ENCODE measurements at places on chromosomes 1 and 21.

DNA sequence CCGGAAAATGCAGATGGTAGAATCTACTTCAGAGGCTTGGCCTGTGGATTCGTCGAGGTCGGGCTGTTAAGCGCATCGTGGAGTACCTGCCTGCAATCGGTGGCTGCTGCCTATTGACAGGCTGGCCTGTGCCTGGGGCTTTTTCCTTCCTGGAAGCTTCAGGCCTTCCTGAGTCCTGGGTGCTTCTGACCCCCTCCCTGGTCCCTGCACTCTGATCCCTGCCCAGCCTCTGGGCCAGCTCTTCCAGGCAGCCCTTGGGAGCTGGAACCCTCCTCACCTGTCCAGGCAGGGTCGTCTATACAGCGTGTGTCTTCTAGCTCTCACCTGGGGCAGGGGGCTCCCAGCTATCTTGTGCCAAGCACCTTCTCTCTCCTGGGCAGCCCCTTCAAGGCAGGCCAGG is 40.0 kb upstream of the TNFRSF1B start:
- DNase-seq = no peak

GRCh38 chr1:15011661-15012060 is 141.9 kb upstream of the TMEM51 start:
- DNase-seq = no peak

DNA sequence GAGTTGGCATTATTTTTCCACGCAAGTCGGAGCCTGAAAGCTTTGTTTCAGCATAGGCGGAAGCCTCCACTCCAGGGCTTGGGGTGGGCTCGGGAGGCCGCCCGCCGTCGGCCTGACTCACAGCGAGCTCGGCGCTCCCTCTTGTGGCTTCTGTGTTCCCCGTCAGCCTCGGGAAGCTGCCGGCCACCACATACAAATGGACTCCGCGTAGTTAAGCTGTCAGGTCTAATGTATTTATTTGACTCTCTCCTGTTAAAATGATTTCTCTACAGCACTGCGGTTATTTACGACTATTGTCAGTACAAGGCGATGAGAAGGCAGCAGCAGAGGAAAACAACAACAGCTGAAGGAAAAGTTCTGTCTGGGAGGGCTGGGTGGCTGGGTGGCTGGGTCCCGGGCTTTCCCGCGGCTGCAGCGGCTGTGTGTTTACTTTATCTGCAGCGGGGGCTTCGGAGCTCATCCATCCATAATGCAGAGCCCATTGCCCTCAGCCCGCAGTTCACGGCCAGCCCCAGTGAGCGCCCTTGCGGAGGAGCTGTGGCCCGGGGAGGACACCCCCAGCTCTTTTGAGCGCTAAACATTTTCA is 375.7 kb upstream of the CAMK1G start:
- peak; percentile 7 for DNase-seq

- DNase-seq = no peak
Measured at GRCh38 chr1:165279882-165280281, 76.6 kb downstream of the LMX1A start.

DNA sequence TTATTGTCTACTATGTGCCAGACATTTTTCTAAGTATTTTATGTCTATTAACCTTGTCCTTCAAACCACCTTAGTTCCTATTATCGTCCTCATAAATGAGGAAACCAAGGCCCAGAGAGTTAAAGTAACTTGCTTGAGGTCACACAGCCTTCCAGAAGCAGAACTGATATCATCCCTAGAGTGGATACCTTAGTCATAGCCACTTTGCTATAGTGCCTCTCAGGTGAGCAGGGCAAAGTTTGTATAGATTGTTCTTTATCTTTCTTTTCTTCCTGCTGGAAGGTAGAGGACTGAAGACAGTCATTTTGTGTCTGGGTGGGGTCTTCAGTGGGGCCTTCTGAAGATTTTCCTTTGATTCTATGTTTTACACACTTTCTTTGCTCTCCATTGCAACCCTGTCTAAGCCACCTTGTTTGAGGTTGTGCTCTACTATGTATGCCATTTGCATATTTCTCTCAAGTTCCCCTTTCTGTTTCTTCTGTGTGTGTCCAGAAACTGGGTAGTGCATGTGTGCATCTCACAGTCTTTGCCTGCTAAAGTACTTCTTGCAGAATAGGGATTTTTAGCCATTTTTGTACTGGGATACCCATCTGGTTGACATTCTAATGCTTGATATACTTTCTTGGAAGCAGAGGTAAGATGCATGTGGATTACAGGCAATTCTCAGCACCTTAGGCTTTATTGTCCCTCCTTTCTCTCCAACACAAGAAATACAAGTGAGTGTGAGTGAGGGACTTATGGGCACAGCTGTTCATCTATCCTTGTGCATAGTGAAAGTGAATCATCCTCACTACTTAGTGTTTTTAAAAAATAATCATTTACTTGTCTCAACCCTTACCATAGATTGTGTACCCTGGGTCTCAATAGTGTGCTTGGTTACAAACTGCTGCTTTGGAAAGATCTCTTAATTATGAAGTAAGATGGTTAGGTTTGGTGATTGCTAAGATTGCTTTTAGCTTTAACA is 207.6 kb upstream of the HMCN1 start:
- no peak for DNase-seq

DNA sequence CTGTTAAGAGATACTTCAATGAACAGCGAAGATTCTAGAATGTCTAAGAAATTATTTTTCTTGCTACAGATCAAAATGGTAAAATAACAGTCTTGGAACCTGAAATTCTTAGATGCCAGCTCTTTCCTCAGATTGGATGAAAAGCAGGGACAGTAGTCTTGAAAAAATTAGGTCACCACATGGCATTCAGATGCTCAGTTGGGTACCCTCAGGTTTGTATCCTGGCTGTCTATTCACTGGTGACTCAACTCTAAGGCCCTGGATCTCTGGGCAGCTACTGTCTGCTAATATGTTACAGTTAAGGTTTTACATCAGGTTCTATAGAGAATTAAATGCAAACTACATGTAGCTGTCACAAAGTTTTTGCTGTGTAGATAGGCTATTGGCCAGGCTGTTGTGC is 528.9 kb upstream of the ADAMTS5 start:
- no peak for DNase-seq

GRCh38 chr1:160907976-160908375 is 23.0 kb upstream of the ITLN1 start:
- no peak for DNase-seq

DNA sequence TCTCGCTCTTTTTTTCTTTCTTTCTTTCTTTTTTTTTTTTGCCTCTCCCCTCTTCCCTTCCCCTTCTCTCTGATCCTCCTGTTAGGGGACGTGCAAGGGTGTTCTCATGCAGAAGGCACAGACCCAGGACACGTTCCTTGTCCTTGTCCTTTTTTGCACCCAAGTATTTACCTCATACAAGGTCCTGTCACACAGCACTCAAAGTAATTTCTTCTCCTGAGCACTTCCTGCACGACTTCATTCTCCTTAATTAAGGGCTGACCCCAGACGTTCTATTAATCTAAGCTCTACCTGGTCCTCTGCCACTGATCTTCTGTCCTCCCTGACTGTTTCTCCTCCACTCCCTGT is 424 bp upstream of the PCNX2 start:
- peak; percentile 27 for DNase-seq

GRCh38 chr1:66371233-66372005 is 162.5 kb upstream of the SGIP1 start:
- DNase-seq = no peak

- DNase-seq = no peak
Measured at GRCh38 chr1:235910357-235911299, 43.9 kb upstream of the LYST start.

- DNase-seq = no peak
Measured at GRCh38 chr21:34182436-34182835, 109.1 kb downstream of the MRPS6 start.
